ENCODE measurements at places on chromosomes 11 and 22. TPM values are rescaled to one million over a fixed set of nuclear protein-coding genes. Genes with fewer than 3 reads are reported as not detected.

The ZPR1 gene
- 37.1 TPM for polyA plus RNA-seq

DNA sequence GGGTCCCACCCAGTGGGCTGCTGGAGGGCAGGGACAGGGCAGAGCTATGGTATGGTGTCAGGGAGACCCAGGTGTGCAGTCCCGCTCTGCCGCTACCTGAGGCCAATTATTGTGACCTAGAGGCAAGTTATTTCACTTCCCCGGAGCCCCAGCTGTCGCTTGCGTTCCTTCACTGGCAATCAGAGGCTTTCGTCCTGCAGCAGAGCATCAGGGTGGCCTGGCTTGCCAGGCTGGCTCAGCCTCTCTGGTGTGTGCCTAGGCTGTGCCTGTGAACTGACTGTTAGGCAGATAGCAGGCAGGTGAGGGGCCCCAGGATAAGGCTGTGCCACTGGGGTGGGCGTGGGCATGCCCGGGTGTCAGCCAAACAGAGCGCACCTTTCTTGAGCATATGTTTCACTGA is 31.4 kb downstream of the GLB1L2 start:
- DNase-seq, result no peak

GRCh38 chr11:132632641-132633124 is 899.6 kb downstream of the OPCML start:
- DNase-seq, result peak; percentile 2

- DNase-seq, result no peak
Measured at GRCh38 chr22:22953791-22954190, 66.2 kb downstream of the IGLL5 start.

- DNase-seq, result no peak
Measured at GRCh38 chr11:78074756-78075155, 4.9 kb downstream of the NDUFC2 start.

GRCh38 chr11:73157101-73158010 is 15.2 kb upstream of the FCHSD2 start:
- DNase-seq, result no peak

DNA sequence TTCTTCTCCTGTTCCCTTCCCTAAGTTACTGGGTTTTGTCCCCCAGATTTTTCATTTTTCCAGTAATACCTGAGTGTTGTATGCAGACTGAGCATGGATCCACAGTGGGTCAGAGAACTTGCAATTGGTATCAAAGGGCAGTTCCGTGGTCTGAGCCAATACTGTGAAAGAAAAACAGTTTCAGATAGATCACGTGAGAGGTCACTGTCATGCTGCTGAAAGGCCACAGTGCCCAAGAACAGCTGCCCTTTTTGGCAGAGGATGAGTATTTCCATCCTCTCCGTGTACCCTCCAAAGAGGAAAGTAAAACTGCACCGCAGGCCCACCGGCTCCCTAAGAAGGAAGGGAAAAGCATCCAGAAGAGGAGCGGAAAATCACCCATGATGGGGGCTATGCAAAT is 73.0 kb upstream of the TBCEL start:
- DNase-seq, result no peak

DNA sequence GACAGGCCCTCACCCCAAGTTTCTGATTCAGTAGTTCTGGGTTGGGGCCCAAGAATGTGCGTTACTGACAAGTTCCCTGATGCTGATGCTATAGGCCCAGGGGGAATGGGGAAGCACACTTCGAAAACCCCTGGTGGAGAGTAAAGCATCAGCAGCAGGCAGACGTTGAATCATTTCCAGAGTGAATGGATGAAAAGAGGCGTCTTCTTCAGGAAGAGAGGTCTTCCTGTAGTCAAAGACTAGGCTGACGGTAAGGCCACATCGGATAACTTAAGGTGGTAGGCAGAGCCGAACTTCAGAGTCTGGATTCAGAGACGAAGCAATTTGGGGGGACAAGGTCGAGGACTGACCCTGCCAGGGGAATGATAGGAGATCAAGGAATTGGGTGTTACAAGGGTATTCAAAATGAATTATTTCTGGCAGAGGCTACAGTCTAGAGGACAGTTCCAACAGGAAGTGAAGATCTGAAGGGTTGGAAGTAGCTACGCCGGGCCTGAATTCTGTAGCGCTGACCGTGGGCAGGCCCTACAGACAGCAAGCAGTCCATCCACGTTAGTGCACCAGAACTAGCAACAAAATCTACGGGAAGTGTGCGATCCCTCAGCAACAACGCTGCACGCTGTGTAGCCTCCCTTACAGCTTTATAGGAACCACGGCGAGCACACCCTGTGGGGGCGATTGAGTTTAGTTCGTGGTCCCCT is 862 bp upstream of the CENATAC start:
- DNase-seq, result peak; percentile 34
